Metanephros (tissue), 2 donors: ENCODE measurements at places on chromosomes 12 and 14. TPM values are rescaled to one million over a fixed set of nuclear protein-coding genes. Genes with fewer than 3 reads are reported as not detected.

The SLCO1B3 gene
- not detected for total RNA-seq

The POTEM gene
- not detected for total RNA-seq

The HCAR2 gene
- 2.1 TPM for total RNA-seq

The FAM181A gene
- total RNA-seq = not detected

The ATP6V1D gene
- total RNA-seq = 77.5 TPM

The NOVA1 gene
- total RNA-seq = 14.6 TPM

The KRT71 gene
- 0.29 TPM for total RNA-seq

The ADGRD1 gene
- total RNA-seq = 16.8 TPM

The CEBPE gene
- 1.1 TPM for total RNA-seq

The NUMB gene
- total RNA-seq = 57.9 TPM

The MAP3K9 gene
- total RNA-seq = 4.0 TPM

The TMEM179 gene
- 1.2 TPM for total RNA-seq
